ENCODE measurements at places on chromosomes 12 and 14. TPM values are rescaled to one million over a fixed set of nuclear protein-coding genes. Genes with fewer than 3 reads are reported as not detected.

Gene CLEC4A
- total RNA-seq = 1.0 TPM

DNA sequence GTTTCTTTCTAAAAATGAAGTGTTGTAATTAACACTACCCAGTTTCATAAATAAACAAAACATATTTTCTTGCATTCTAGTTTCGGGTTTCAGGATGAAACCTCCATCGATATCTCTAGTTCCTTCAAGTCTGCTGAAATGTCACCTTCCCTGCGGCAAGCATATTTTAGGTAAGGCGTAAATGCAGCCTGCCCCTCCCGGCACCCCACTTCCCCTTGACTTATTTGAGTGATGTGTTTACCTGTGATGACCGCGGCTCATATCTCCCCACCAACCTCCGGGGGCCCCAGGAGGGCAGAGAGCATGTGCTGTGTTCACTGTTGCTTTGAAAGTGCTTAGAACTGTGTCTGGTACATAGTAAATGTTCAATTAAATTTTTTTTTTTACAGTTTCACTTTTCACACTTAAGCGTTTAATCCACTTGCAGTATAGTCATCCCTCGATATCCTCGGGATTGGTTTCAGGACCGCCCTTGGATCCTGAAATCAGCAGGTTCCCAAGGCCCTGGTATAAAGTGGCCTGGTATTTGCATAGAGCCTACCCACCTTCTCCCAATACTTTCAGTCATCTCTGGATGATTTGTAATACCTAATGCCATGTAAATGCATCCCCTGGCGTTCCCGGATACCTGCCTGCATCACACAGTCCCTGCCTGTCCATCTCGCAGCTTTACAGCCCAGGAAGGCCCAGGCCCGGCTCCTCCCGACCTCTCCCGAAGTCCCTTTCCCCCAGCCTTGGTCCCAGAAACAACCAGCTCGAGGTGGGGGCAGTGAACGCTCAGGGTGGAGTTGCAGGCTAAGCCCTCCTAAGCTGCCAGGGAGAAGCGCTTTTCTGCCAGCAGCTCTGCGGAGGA lies 40.2 kb upstream of the FBRSL1 start:
- peaks cover 10% of the 10 kb centered on the region for H3K4me1 ChIP-seq
- H3K27me3 ChIP-seq = peaks cover 28% of the 10 kb centered on the region
- no peak overlapping the region for H3K4me3 ChIP-seq
- H3K36me3 ChIP-seq = no peaks in the 10 kb centered on the region
- no peak for DNase-seq

DNA sequence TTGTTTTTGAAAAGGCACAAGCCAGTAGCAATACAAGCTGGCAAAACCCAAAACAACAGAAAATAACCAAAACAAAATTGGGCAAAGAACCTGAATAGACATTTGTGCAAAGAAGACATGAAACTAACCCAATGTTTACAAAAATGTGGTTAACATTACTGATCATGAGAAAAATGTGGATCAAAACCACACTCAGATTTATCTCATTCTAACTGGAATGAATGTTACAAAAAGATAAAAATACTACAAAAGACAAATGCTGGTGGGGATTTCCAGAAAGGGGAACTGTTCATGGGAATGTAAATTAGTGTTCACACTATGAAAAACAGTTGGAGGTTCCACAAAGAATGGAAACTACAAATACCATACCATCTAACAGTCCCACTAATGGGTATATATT lies 26.6 kb downstream of the ASCL4 start:
- no peak overlapping the region for H3K4me3 ChIP-seq
- no peaks in the 10 kb centered on the region for H3K4me1 ChIP-seq
- no peak for DNase-seq
- no peaks in the 10 kb centered on the region for H3K36me3 ChIP-seq

Gene NUAK1
- 7.6 TPM for total RNA-seq

Gene ST8SIA1
- total RNA-seq = 5.3 TPM

Gene FOXN4
- 0.33 TPM for total RNA-seq

Gene RNASE12
- total RNA-seq = not detected

- H3K27ac ChIP-seq = no peak overlapping the region
- H3K27me3 ChIP-seq = no peaks in the 10 kb centered on the region
- no peak for DNase-seq
- H3K36me3 ChIP-seq = no peaks in the 10 kb centered on the region
- peaks cover 3% of the 10 kb centered on the region for H3K4me1 ChIP-seq
Observed at GRCh38 chr12:66739940-66740651, 61.2 kb upstream of the GRIP1 start.

- H3K27me3 ChIP-seq = peaks cover 88% of the 10 kb centered on the region
- no peak for DNase-seq
- no peaks in the 10 kb centered on the region for H3K36me3 ChIP-seq
- no peak overlapping the region for H3K4me3 ChIP-seq
- H3K27ac ChIP-seq = peak overlapping the region; percentile 77
- peaks cover 13% of the 10 kb centered on the region for H3K4me1 ChIP-seq
Observed at GRCh38 chr14:36516719-36517241, 3.3 kb downstream of the NKX2-1 start.

GRCh38 chr14:71890541-71890940 lies 41.7 kb upstream of the RGS6 start:
- H3K4me1 ChIP-seq = no peaks in the 10 kb centered on the region
- H3K4me3 ChIP-seq = no peak overlapping the region
- H3K36me3 ChIP-seq = peaks cover 5% of the 10 kb centered on the region
- no peak overlapping the region for H3K27ac ChIP-seq

GRCh38 chr12:1044696-1045095 lies 53.7 kb downstream of the ERC1 start:
- DNase-seq = no peak
- H3K4me1 ChIP-seq = peaks cover 18% of the 10 kb centered on the region
- H3K4me3 ChIP-seq = no peak overlapping the region
- no peak overlapping the region for H3K27ac ChIP-seq

GRCh38 chr12:124713436-124714082 lies 146.1 kb upstream of the NCOR2 start:
- H3K36me3 ChIP-seq = no peaks in the 10 kb centered on the region
- no peak overlapping the region for H3K4me3 ChIP-seq
- H3K27ac ChIP-seq = no peak overlapping the region
- peaks cover 14% of the 10 kb centered on the region for H3K4me1 ChIP-seq
- DNase-seq = no peak
- H3K27me3 ChIP-seq = peaks cover 17% of the 10 kb centered on the region
